ENCODE measurements at places on chromosomes 11 and 22.

DNA sequence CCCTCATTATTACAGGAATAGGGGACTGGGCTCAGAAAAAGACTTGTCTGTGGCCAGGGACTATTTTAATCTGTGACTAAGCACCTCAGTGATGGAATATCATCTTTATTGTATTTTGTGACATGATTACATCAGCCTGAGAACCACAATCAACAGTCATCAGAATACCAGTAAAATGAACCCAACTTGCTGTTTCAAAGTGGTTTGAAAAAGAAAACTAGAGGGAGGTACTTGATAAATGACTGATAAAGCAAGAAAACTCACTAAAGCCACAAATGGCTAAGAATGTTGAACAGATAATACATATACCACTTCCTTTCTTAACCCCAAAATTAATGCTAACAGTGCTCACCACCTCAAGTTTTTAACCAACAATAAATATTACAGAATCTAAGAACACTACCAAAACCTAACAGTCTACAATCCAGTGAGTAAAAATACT is 155.7 kb downstream of the ATG16L2 start:
- DNase-seq: no peak

- DNase-seq: no peak
Observed at GRCh38 chr11:57775491-57775890, 13.9 kb downstream of the CTNND1 start.

DNA sequence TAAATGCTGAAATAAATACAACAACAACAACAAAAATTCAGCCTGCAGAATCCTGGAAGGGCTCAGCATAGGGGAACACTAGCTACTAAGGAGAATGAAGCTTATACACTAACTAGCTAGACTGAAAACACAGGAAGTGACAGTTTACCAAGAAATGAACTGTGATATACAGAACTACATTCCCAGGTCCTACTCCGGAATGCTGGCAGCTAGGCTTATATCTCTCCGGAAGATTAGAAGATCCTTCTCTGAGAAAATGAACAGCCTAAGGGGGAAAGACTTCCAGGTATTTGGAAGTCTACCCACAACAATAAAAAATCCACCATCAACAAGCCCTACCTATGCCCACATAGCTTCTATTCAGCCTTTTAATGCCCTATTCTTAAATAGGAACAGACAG is 31.0 kb downstream of the CCDC34 start:
- no peak for DNase-seq

- DNase-seq: peak; percentile 89
Observed at GRCh38 chr11:6468712-6469495, 4.8 kb downstream of the TRIM3 start.

DNA sequence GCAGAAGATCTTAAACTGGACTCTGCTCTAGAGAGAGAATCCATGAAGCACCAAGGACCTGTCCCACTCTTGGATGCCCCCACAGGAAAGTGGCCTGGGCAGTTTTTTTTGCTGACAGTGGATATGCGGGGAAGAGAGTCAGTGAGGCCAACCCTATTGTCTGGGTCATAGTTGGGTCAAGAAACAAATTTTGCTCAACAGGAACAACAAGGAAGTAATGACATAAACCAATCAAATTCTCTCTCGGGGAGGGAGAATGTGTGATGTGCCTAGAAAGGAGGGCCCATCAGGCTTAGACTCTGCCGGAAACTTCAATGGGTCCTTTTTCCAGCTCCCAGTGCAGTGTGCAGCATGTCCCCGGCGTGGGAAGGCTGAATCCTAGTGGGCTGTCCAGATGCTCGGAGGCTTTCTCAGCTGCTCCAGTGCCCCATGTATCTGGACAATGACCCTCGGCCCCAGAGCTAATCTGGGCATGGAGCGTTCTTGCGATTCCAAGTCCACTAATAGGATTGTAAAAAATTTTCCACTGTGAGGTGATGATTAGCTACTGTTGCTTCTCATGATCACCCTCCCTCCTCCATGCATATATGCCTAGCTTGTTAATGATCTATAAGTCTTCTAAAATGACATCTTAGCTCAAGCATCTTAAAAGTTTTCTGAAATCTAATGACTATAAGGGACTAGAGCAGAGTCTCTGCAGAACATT is 101.0 kb downstream of the SNX19 start:
- DNase-seq: no peak

DNA sequence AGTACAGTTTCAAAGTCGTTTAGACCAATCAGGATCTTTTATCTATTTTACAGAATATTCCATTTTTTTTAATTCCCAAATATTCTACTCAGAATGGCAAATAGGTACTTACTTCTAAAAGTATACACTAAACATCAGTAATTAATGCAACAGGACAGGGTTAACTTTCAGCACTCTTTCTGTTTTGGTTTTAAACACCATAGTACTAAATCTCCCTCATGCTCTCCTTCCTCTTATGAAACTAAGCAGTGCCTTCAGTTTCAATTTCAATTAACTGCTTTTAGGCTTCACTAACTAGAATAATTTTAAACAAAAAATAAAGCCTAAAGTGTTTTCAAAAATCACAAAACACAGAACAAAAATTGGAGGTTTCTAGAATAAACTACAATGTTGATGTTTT is 57.9 kb downstream of the NOX4 start:
- no peak for DNase-seq

GRCh38 chr11:86063536-86063935 is 5.3 kb downstream of the PICALM start:
- DNase-seq: no peak

DNA sequence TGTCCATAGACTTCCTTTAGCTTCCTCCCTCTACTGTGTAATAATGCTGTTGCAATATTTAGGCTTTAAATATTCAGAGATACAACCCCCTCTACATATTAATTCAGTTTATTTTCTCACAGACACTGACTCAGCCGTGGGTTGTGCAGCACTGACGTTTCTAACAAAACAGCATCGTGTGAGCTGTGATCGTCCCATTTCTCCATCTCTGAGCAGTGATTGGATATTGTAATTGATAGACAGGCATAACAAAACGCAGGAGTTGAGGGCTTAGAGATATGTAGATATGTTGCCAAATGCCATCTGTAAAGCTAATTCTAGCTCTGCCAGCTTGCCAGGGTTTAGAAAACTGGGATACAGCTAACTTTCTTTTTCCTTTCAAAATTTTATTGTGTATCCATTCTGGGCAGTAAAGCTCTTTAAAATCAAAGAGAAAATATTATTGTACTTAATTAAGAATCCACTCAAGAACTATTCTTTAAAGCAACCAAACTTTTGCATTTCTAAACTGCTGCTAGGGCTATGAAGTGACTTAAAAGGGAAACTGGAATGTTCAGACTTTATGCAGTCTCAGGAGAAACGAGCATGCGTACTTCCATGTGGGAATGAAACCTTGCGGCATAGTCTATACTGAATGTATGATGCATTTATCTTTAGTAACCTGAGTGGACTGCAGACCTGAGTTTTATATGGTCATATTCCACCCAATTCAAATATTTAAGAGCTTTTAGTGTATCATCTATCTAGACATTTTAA is 22.7 kb downstream of the BTBD10 start:
- DNase-seq: no peak

DNA sequence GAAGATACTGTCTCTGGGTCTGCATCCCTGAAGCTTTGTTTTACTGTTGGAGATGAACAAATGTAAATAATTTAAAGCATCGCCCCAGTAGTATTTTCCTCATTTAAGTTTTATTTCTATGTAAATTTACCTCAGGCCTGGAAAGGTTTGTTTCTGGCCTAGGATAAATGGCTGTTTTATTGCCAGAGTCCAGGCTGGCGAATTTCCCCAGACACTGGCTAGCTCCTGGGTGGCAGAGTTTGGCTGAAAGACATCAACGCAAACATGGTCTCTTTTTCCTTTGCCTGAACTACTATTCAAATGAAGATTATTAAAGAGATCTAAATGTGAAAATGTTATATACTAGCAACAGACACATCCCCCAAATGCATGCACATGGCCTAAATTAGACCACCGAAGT is 136.7 kb upstream of the SESN3 start:
- DNase-seq: no peak

- DNase-seq: no peak
Observed at GRCh38 chr11:618856-619627, 3.3 kb upstream of the IRF7 start.

GRCh38 chr11:2902784-2903671 is 17.5 kb upstream of the CDKN1C start:
- DNase-seq: no peak

DNA sequence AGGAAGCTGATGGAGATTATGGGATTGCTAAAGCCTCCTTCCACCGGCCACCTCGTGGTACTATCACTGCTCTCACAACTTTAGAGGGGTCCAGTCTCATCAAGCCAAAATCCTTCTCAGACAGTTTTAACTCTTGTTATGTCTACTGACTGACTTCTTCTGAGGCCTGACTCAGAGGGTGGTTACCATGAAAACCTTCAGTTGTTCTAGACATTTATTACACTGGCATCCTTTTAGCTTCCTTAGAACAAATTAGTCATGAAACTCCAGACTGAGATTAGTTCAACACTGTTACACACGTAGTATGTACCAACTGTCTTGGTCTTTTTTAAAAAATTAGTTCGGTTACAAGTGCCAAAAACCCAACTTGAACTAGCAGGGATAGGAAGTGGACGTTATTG is 7.5 kb downstream of the DIXDC1 start:
- no peak for DNase-seq

- no peak for DNase-seq
Observed at GRCh38 chr11:34996958-34997357, 80.5 kb downstream of the PDHX start.

DNA sequence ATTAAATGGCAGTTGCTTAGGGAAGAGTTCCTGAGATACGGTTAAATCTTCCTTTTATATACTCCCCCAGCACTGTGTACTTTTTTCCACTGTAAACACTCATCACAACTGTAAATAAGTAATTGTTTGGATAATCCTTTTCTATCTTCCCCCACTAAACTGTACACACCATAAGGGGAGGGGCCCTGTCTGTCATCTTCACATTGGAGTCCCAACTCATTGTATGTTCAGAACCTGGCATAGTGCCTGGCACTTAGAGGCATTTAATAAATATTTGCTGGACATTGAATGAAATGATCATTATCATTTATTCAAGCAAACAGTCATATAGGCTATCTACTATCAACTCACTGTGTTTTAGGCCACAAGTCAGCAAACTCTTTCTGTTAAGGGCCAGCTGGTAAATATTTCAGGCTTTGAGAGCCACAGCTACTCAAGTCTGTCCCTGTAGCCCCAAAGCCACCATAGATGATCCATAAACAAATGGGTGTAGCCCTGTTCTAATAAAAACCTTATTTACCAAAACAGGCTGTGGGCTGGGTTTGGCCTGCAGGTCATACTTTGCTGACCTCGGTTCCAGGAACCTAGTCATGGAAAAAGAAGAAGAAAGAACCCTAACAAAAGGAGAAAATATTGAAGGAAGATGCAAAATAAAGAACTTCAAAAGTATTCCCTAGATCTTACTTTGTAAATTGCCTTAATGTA is 70.0 kb downstream of the AMOTL1 start:
- no peak for DNase-seq

DNA sequence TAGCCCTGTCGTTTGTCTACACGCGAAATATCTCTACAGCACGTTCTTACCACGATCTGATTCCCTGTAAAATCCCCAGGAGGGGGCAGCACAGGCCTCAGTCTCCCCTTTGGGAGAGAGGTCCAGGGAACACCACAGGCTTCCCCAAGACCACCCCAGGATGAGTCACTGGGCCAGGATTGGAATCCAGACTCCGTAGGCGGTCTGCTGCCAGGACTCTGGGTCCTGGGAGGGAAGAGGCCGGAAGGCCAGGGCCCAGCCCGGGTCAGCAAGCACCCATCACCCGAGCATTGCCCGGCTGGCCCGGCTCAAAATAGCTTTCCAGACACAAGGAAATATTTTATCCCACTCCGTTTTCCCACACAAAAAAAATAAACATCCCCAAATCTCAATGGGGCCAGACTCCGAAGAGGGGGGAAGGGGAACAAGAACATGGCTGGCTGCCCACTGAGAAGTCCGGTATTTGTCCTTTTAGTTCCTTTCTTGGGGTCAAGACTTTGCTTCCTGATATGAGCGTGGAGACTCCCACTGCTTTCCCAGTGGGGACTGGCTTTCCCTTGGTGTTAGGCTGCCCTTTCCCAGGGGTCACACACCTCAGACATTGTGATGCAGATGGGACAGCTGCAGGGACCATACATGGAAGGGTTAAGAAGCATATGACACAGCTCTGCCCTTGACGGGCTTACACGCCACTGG is 91.3 kb downstream of the LRRC32 start:
- DNase-seq: no peak

DNA sequence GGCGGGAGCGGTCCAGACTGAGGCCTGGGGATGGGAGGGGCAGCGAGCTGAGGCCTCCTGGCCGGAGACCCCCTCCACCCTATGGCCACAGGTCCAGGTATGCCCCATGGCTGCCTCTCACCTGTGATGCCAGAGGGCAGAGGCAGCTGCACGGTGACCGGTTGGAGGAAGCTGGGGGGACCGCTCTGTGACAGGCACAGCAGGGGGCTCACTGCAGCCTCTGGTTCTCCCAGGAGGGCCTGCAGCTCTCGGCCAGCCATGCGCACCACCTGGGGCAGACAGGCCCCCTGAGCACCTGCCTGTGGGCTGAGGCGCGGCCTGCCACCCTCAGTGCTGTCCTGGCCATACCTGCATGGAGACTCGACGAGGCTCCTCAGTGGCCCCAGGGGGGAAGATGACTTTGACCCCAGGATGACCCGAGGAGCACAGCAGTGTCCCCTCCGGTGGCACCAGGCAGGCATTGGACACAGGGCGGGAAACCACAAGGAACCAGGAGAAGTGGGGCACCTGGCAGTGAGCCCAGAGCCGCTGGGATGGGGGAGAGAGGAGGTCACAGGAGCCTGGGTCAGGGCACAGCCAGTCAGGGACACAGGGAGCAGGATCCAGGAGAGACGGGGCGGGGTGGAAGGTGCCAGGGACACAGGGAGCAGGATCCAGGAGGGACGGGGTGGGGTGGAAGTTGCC is 3.2 kb upstream of the SLC25A22 start:
- DNase-seq: no peak

GRCh38 chr22:39215426-39216142 is 29.2 kb downstream of the PDGFB start:
- DNase-seq: no peak

GRCh38 chr11:57762235-57762861 is 746 bp downstream of the CTNND1 start:
- no peak for DNase-seq

DNA sequence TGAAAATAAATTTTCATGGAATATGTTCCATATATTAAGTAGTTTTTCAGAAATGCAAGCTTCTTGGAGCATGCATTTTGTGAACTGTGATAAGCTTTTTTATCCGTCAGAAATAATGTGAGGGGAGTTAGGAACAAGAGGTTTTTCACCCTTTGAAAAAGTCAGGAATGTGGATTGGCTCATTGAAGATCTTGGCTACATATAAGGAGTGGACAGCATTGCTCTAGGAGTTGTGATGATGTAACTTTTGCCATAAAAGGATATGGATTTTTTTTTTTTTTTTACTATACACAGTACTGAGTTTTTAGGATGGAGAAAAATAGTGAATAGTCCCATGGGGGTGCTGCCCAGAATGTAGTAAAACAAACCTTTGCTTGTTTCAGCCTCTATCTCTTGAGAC is 180.2 kb downstream of the NAV2 start:
- DNase-seq: no peak

DNA sequence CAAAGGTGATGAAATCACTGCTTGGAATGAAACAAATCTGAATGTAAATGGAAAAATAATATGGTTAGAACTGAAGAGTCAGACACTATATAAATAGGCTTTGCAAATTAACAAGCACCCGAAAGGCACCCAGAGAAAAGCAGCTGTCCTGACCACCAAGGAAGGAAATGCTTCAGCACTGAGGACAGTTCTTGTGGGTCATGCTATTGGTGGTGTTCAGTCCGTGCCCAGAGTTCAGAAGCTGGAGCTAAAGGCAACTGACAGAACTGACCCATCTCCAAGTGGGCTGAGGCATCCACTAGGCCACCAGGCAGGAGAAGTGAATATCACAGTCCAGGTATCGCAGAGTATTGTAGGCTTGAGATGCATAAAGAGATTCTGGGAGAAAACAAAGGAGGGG is 208.9 kb downstream of the OPCML start:
- no peak for DNase-seq

Data from NT2/D1 (cell line).